ENCODE measurements at places on chromosomes 5 and 9. TPM values are rescaled to one million over a fixed set of nuclear protein-coding genes. Genes with fewer than 3 reads are reported as not detected.

The TAL2 gene
- total RNA-seq = 12.0 TPM

The ZNF618 gene
- 4.7 TPM for total RNA-seq

The CCDC183 gene
- 1.0 TPM for total RNA-seq

The ENHO gene
- total RNA-seq = 4.2 TPM

The CA9 gene
- total RNA-seq = under 0.01 TPM

Measured in skeletal muscle tissue (tissue), 5 donors.